ENCODE measurements at places on chromosomes 7 and 10.

GRCh38 chr7:33678569-33679335, 226.6 kb upstream of the BMPER start:
- DNase-seq: no peak

DNA sequence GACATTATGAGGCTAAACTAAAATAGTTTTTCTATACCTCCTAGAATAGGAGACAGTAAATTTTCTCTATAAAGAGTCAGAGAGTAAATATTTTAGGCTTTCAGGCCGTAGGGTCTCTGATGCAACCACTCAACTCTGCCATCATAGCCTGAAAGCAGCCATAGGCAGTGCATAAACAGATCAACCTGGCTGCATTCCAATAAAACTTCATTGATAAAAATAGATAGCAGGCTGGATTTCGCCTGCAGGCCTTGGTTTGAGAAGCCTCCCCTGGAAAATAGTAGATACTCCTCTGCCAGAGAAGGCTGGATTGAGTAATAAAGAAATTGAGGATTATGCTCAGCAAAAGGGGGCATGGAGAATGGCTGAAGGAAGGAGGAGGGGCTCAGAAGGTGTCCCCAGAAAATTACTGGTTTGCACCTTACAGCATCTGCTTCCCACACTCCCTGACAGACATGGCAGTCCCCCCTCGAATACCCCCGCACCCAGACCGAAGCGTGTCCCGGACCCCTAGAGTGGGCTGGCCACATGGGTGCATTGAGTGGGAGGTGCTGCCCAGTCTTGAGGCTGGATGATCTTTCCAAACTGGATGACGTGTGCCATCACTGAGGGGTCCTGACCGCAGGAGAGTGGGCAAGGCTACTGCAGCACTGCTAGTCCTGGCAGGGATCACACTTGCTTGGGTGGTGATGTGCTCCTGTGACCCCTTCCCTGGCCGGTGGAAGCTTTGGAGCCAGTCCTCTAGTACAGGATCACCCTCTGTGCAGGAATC, 126.6 kb downstream of the PTPN20 start:
- no peak for DNase-seq

DNA sequence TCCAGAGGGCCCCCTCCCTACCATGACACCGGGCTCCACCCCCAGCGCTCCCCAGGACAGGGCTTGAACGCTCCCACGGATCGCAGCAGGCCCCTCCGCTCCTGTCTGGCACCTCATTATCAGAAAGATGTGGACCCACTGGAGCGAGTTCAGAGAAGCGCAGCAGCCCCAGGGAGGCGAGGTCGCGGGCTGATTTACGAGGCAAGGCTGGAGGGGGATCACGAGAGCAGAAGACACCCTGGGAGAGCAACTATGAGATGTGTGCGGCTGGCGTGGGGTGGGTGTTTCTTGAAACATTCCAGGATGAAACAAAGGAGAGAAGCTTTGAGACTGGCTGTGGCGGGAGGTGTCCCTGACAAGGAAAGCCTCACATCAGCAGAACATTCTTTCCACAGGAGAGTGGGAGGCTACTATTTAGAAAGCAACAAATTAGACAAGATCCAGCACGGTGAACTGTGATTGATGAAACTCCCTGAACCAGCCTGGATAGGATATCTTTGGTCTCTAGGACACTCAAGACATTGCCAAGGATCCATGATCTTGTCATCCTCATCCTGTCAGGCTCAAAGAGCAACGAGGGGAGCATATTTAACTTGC, 66.0 kb downstream of the JCAD start:
- DNase-seq: peak; percentile 65

DNA sequence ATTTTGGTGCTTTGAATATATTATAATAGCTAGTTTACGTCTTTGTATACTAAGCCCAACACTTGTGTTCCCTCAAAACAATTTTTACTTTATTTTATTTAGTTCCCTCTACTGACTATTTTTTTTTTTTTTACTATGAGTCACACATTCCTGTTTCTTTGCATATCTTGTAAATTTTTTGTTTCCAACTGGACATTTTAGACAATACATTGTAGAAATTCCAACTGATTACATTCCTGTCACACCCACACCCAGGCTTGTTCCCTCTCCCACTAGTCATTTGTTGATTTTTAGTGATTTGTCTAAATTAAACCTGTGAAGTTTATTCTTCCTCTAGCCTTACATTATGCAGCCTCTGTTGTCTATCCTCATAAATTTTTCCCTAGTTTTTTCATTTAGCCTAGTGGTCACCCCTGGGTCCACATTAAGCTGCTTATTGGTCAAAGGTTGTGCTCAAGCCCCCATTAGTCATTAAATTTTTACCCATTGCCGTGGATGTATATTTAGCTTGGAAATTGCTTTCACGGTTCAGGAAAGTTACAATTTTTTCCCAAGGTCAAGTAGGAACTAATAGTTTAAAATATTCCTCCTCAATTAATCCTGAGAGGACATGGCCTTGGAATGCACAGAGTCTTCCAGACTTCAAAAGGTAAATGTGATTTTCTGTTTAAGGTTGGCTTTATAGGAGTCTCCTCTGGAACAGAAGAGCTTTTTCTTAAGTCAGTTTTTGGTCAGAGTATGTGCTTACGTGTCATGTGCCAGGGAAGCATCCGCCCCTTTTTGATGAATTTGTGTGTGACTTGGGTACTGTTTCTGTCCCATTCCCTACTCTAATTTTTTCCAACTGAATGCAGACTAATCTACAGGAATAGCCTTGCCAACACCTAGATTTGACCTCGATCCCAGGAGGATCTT, 207.6 kb upstream of the TMEM72 start:
- DNase-seq: no peak

DNA sequence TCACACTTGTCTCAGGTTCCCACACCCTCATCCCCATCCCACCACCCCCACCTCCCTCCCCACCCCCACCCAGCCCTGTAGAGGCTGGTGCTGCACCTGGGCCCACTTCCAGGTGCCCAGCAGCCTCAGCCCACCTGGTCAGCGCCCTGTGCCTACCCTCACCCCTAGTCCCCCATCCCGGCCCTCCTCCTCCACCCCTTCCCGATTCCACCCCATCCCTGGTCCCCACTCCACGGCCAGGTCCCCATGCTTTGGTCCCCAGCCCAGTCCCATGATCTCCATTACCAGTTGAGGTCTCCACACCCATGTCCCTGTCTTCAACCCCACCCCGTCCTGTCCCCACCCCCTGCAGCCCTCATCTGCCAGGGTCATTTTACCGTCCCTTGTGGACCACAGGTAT, 24.6 kb upstream of the CNPY1 start:
- no peak for DNase-seq

GRCh38 chr10:79425074-79425532, 20.3 kb downstream of the ZCCHC24 start:
- DNase-seq: no peak

DNA sequence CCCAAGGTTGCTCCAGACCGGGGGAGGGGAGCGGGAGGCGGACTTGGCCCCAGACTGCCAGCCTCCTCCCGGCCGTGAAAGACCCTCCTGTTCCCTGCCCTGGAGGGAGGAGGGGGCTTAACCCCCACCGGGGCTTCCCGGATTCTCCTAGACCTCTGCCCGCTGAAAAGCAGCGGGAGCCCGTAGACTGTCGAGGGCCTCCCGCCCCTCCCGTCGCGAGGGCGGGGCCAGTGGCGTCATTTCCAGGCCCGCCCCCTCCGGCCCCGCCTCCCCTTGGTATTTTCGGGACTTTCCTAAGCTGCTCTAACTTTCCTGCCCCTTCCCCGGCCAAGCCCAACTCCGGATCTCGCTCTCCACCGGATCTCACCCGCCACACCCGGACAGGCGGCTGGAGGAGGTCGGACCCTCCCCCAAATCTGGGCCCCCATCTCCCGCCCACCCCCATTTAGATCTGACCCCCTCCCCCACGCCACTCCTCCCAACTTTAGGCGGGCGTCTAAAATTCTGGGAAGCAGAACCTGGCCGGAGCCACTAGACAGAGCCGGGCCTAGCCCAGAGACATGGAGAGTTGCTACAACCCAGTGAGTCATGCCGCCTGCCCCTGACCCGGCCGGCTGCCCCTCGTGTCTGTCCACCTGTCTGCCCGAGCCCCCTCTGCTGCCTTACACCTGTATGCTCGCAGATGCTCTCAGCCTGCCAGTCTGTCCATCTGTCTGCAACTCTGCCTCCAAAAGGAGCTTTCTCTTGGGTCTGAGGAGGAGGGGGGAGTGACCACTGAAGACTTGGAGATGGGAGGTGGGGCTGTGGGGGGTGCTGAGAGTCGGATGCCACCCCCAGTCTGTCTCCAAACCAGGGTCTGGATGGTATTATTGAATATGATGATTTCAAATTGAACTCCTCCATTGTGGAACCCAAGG, at the start of gene NFKB2:
TSS of gene NFKB2 (plus strand) at position 306 of the 917 bp plus-strand sequence. CDS start at position 561, 255 bp downstream.
- peak; percentile 85 for DNase-seq
